ENCODE measurements at places on chromosomes 6 and 20.

- DNase-seq = no peak
Measured at GRCh38 chr6:22670605-22671004, 101.2 kb downstream of the HDGFL1 start.

DNA sequence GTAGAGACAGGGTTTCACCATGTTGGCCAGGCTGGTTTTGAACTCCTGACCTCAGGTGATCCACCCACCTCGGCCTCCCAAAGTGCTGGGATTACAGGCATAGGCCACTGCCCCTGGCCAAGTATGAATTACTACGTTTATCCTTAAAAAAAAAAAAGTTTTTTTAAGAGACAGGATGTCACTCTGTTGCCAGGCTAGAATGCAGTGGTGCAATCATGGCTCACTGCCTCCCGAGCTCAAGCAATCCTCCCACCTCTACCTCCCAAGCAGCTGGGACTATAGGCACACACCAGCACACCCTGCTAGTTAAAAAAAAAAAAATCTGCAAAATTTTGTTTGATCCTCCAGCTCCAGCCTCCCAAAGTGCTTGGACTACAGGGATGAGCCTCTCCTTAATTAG lies 23.1 kb downstream of the IYD start:
- no peak for DNase-seq

GRCh38 chr6:24856901-24857670 lies 58.4 kb upstream of the ARMH2 start:
- peak; percentile 33 for DNase-seq

GRCh38 chr6:8743170-8743745 lies 307.9 kb upstream of the SLC35B3 start:
- no peak for DNase-seq

DNA sequence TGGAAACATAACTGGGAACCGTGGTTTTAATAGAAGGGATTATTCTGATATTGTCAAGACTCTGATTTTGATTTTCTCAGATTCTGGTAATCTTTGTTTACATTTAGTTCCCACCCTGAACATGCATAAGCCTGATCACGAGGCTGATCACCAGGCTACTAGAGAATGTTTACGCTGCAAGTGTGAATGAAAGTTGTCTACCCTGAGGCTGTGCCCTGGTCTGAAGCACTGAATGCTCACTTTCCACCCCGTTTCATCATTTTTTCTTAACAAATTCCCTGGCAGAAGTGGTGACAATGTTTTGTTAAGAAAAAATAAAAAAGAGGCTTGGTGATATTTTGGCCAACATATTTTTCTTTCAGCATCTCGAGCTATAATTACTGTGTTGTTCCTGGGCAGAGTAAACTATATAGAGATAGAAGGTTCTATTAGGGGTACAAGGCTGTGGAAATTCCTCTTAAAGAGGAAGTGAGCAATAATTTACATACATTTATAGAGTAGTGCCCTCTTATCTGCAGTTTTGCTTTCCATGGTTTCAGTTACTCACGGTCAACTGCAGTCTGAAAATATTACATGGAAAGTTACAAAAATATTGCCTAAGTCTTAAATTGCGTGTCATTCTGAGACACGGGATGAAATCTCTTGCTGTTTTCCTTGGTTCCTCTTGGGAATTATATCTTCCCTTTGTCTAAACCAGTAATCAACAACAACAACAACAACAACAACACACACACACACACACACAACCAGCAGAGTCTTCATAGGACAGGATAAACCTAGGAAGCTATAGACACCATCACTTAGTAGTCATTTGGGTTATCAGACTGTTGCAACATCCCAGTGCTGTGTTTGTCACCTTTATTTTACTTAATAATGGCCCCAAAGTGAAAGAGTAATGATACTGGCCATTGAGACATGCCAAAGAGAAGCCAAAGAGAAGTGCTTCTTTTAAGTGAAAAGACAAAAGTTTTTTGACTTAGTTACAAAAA lies 566.6 kb upstream of the CITED2 start:
- DNase-seq = no peak

Data from DMS79 treated with DMSO at 0.1 percent for 48 hours (cell line).